ENCODE measurements at places on chromosomes 7 and 10.

DNA sequence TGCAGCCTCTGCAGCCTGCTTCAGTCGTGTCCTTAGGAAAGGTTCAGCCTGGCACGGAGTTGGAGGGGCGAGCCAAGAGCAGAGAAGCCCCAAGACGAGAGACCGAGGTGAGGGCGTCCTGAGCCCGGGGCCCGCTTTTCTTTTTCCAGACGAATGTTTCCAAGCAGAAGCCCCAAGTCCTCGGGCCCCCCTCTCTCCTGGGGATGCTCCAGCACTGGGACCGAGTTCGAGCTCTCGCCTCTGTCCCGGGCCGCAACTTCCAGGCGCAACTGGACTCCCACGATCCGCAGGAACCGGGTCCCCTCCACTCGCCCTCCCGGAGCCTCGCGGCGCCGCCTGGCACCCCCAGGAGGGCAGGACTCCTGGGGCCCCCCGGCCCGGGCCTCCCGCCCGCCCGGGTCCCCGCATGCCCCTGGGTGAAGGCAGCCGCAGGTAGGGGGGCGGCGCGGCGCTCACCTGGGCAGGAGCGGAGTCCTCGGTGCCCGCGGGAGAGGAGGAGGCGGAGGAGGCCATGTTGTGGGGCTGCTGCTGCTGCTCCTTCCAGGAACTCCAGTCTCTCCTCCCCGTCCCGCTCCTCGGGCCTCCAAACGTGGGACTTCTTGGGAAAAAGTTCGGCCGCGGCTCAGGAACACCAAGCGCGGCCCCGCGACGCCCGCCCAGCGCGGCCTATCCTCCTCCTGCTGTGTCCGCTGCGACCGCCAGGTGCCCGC, 45.3 kb upstream of the CDK1 start:
- DNase-seq, result no peak

- no peak for DNase-seq
Observed at GRCh38 chr10:71060476-71061426, 151.6 kb upstream of the UNC5B start.

- DNase-seq, result no peak
Observed at GRCh38 chr7:73577627-73578341, 595 bp downstream of the TBL2 start.

DNA sequence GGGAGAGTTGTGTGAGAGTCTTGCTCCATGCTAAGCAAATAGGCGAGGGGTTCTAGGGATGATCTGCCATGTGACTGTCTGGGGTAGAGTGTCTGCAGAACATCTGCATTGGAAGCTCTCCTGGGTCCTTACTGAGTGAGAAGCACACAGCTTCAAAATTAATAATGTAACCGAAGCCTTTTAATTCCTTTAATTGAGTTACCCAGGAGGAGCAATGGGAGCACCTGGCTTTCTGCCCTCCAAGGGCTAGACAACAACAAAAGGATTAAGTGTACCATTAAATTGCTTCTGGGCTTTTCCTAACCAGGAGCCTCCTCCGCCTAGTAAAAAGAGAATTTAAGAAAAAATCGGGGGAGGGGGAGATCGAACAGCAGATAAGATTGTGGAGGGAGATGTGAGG, 102.0 kb upstream of the TBX20 start:
- peak; percentile 8 for DNase-seq

DNA sequence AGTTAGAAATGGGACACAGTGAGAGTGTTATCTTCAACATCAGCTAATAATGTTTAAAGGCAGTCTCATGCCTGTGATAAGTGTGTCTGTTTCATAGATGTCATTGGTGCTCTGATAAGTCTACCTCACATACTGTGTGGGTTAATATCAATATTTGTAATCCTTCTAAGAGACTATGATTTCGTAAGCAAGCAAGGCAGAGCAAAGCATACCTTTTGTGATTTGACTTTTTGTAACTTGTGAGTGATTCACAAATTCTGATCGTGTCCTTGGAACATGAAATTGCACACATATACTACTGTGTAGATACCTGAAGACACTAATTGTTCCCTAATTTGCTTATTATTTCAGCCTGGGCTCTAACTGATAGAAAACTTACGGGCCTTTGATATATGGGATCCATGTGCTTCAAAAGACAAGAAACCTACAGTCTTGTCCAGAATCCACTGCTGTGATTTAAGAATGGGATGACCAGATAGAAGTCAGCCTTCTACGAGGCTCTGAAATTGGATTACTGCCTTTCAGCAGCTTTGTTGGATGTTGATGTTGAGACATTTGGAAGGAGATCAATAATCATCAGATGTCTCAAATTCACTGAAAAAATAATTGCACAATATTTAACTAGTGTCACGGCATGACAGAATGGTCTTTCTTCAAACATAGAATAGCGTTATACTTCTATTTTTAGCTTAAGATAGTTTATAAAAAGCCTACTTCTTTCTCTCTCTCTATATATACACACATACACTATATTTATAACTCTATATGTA, 63.2 kb upstream of the KLF6 start:
- no peak for DNase-seq

DNA sequence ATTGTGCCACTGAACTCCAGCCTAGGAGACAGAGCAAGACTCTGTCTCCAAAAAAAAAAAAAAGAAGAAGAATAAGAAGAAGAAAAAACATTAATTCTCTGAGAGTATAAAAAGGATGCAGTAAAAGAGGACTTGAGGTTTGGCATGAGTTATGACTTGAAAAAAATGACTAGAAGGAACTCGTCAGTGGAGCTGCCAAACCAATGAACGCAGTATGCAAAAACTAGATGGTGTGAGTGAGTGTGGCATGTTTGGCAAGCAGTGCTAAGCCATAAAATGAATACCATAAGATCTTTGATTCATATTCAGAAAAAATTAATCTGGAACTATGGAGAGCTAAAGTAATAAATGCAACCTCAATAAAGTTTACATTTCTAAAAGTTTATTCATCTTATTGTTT, 68.6 kb upstream of the MEOX2 start:
- DNase-seq, result no peak

GRCh38 chr7:86914551-86914950, 144.9 kb downstream of the ELAPOR2 start:
- no peak for DNase-seq

GRCh38 chr10:78196964-78197363, 163.3 kb downstream of the RPS24 start:
- no peak for DNase-seq

DNA sequence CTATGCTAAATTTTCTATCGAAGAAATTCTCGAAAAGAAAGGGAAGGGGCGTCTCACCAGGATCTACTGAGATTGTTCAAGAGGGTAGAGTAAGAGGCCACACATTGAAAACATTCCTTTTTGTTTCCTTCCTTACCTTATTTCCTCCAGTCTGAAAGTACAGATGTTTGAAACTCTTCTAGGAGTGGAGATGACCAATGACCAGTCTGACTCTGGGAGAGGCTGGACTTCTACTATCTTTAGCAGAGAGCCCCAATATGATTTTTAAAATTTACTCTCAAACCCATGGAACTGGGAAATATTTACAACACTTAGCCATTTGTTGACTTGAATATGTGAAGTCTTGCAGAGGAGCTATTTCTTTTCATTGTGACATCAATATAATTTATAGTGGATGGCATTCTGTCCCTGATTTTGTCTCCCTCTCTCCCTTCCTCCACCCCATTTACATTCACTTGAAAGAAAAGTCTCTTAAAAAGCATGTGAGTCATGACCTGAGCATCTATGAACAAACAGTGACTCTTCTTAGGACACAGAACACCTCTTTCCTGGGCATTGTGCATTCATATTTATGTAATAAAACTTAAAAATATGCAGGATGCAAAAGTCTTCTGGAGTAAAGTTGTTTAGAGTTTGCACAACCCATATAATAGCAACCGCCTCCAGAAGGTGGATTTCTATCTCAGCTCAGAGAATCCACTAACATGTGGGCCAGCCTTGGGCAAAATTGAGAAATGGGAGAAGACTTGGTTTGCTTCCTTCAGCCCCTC, 31.2 kb upstream of the BMPER start:
- no peak for DNase-seq

DNA sequence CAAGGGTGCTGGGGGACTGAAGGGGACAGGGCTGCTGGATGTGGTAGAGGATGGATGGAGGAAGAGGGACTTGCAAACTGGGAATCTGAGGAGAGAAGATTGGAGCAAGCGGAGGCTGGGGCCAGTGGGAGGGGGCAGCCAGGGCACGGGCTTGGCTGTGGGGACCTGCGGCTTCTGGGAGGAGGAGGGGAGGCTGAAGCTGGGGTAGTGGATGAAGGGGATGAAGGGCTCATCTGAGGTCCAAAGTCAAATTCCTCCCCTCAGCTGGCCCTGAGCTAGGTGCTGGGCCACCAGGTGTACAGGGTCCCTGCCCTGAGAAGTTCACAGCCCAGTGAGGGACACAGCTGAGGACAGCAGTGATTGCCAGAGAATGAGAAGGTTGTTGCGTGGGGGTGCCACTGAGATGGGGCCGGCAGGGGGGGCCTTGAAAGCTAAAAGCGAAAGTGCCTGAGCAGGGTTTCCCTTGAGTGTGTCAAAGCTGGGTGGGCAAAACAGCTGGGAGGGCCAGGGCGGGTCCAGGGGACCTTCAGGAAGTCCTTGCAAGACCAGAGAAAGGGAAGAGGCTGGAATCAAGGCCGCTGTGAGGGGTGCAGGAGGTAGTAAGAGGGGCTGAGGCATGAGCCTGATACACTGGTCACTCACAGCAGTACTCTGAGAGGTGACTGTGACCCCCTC, 75.2 kb downstream of the MYL10 start:
- DNase-seq, result peak; percentile 68

DNA sequence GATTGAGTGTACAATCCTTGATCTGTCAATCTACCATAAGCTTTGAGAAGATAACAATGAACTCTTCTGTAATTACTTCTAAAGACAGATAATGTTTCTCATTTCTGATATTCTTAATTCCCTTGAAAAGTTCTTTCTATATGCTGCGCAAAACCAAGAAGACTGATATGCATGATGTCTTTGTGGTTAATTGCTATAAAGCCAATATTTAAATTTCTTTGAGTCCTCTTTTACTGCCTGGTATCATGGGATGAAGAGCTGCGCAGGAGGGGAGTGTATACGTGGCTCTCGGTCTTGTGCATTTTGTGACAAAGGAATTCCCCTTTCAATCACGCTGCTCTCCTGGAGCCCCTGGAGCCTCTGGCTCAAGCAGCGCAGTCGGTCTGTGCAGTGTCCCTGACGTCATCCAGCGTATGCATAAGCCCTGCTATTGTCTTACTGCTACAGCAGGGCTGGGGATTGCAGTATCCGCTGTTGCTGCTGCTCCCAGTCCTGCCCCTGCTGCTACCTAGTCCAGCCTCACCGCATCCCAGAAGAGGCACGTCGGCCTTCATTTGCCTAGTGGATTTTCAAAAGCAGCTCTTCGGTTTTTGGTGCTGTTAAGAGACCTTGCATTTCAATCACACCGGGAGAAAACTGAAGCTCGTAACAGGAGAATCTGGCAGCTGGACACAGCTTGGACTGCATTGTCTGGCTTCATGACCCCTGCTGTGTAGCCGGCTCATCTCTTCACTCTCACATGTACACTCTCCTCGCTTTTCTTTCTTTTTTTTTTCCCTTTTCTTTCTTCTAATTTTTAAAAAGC, 66.7 kb downstream of the ST7 start:
- peak; percentile 78 for DNase-seq

DNA sequence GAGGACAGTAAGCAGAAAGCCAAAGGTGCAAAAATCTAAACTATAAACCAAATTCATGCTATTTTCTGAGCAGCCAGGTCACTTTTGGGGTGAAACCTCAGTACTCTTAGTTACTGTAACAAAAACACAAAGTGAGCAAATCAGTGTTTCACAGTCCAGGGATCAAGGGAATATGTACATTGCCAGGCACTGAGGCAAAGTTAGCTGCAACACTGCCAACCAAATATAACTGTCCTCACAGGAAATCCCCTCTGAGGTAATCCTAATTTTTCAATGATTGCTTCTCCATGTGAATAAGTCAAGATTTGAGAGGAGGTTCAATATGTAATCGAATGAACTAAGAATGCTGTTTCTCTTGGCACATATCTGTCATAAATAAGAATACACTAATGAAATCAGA, 229.7 kb downstream of the TSPAN12 start:
- DNase-seq, result no peak
